Right cardiac atrium (tissue), 5 donors: ENCODE measurements at places on chromosomes 4 and X. TPM values are rescaled to one million over a fixed set of nuclear protein-coding genes. Genes with fewer than 3 reads are reported as not detected.

DNA sequence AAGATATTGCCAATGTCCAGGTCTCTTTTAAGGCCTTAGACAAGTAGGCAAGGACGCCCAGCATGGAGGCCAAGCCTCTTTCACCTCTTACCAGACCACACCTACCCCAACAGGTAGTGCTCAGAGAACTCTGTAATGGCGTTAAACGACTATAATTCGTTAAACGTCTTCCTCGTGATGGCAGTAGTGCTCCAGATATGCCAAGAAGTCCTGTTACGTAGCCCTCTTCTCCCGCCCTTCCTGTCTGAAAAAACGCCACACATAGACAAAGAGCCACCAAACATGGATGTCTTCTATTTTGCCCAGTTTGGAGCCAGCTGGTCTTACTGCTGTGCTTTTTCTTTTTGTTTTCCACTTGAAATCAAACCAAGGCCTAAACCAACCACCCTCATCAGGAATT, 190.7 kb downstream of the OR13H1 start:
- DNase-seq, result peak; percentile 72

DNA sequence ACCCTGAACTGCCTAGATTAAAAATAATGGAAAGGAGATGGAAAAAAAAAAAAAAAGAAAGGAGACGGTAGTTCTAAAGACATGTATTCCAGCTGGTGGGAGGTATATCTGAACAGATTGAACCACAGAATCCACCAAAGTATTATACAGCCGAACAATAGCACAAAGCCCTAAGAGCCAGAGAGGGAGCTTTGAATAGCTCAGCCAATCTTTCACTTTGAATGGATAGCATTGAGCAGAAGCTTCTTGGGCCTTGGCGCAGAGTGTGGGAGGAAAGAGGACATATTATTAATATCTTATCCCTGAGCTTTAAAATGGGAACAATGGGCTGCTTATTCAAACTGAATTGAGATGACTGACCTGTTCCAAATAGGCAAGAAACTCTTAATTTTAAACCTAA, 147.8 kb upstream of the PAQR3 start:
- DNase-seq, result no peak

GRCh38 chr4:169437299-169438047, 166.7 kb upstream of the SH3RF1 start:
- no peak for DNase-seq

GRCh38 chr4:8607603-8608481, 15.3 kb downstream of the CPZ start:
- peak; percentile 75 for DNase-seq

- DNase-seq, result peak; percentile 75
Observed at GRCh38 chr4:80183250-80184052, 13.9 kb upstream of the PRDM8 start.

GRCh38 chrX:17412692-17413091, 37.7 kb downstream of the NHS start:
- no peak for DNase-seq

GRCh38 chr4:87734084-87734483, 65.3 kb upstream of the IBSP start:
- no peak for DNase-seq

The SATL1 gene
- 0.09 TPM for total RNA-seq

The GLRA3 gene
- total RNA-seq, result not detected
